AML-193 (cell line): ENCODE measurements at places on chromosomes 16 and 17.
A peak's percentile ranks its signal among the peaks of the same experiment; 100 is the strongest.

DNA sequence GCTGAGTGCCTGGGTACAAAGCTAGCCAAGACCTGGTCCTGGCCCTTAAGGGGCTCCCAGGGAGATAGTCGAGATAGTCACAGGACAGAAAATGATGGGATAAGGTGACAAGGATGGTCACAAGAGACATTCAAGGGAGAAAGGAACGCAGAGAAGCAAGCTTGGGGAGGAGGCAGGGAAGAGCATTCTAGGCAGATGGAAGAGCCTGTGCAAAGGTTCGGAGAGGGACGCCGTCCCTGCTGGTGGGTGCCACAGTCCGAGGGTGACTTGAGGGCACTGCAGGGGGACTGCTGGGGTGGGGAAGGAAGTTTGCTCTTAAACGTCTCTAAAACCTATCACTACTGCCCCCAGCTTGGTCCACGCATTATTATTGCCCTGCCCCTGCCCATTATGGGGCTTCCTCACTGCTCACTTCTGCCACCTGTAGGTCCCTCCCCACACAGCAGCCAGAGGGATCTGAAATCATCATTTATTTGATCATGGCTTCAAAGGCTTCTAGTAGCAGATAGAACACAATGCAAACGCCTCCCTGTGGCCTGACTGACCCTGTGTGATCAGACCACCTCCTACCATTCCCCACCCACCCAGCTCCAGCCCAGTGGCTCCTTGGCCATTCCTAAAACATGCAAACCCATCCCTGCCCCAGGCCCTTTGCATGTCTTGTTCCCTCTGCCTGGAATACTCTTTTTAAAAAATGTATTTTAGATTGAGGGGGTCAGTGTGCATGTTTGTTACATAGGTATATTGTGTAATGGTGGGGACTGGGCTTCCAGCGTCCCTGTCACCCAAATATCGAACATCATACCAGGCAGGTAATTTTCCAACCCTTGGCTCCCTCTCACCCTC, 60.3 kb downstream of the RMI2 start:
- peak; percentile 34 for DNase-seq

GRCh38 chr17:17959520-17960361, 12.5 kb downstream of the TOM1L2 start:
- no peak for DNase-seq

DNA sequence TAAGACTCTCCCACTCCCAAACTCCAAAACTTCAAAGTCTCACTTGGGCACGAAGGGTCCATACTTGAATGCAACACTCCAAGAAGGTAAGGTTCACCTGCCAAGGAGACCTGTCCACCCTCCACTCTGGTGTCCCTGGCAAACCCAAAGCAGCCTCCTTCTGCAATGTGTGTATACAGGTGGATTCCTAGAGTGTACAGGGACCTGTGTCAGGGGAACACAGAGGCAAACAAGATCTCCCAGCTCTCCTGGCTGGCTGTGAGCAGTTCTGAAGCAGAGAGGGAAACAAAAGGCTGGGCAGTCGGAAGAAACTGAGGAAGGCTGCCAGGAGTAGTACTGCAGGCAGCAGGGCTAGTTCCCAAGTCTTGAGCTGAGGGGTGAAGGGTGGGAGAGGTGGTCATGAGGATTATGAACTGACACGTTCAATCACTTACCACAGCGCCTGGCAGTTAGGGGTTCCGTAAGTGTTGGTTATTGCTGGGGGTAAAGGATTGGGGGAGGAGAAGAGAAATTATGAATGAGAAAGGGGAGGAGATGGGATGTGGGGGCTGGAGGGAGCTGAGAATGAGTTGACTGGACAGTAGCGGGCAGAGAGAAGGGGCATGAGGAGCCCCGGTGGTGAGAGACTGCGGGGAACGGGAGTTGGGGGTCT, 795 bp downstream of the KCTD13 start:
- no peak for DNase-seq

DNA sequence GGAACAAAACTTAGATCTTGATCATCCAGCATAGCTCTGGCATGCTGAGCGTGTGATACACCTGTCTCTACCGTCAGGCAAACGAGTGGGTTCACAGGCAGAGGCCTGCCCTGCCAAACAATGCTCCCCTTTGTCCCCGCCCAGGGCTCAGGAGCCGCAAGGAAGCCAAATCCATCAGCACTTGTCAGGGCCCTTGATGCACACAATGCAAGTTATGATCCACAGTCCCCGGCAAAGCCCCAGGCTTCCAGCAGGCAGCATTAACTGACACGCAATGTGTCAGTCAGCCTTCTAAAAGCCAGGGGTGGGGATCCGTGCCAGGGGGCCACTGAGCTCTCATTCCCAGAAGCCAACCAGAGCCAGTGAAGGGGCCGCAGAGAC, 460.9 kb downstream of the SLC39A11 start:
- DNase-seq: no peak

DNA sequence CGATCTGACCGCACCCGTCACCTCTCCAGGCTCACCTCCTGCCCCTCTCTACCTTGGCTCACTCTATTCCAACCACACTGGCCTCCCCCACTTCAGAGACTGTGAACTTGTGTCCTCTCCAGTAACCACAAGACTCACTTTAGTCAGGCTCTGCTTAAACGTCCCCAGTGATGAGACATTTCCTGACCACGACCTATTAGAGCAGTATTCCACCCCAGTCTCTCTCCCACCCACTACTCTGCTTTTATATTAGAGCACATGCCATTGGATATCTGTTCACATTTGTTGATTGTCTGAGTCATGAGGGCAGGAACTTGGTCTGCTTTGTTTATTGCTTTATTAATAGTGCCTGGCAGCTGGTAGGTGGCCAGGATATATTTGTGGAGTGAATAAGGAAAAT, 20.1 kb downstream of the COX11 start:
- DNase-seq: no peak

GRCh38 chr16:228151-228851, 948 bp downstream of the LUC7L start:
- DNase-seq: no peak

- DNase-seq: no peak
Measured at GRCh38 chr17:80035687-80035936, at the start of gene TBC1D16. TBC1D16 (minus strand) TSS chr17:80035872; CDS start chr17:80013547, 22,325 bp downstream.

GRCh38 chr17:61783556-61784304, 79.6 kb downstream of the BRIP1 start:
- no peak for DNase-seq

DNA sequence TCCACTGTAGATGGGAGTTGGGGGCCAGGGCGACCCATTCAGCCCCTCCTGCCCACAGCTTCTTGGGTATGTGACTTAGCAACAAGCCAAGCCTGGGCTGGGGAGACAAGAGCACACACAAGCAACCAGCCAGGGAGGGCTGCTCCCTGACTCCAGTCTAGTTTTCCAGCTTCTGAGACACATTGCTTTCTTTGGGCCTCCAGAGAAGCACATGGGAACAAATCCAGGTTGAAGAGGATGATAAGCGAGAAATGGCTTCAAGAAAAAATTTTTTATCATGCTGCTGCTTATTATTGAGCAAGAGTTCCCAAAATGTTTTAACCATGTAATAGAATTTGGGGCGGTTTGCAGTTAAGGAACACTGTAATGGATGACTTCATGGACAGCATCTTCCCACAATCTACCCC, 173.7 kb downstream of the SOX9 start:
- DNase-seq: no peak

- no peak for DNase-seq
Measured at GRCh38 chr16:4412854-4413253, 3.5 kb downstream of the CORO7 start.

- DNase-seq: no peak
Measured at GRCh38 chr16:30382111-30382881, at the start of gene SEPTIN1. SEPTIN1 (minus strand) TSS chr16:30382561; CDS start chr16:30382542, 19 bp downstream.

- DNase-seq: no peak
Measured at GRCh38 chr16:4358831-4359561, 7.9 kb upstream of the PAM16 start.
